Fibroblast of the aortic adventitia (primary cell): ENCODE measurements at places on chromosomes 1 and 21. TPM values are rescaled to one million over a fixed set of nuclear protein-coding genes. Genes with fewer than 3 reads are reported as not detected.

The SRRM1 gene
- 74.3 and 108 TPM in 2 replicates for total RNA-seq

GRCh38 chr1:183881387-183882131 is 76.6 kb downstream of the RGL1 start:
- DNase-seq: peak; percentile 95

DNA sequence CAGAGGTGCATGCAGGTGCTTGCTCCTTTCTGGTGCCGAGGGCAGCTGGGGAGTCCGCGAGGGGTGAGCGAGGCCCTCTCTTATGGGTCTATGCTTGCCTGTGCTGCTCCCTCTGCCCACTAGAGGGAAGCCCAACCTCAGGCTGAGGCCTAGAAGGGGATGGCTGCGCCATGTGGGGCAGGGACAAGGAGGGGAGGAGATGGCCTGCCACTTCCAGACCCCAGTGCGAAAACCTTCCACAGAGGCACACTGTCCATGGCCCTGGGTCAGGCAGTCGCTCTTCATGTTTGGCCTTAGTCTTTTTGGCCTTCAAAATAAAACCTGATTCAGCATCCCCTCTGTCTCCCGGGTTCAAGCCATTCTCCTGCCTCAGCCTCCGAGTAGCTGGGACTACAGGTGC is 14.0 kb downstream of the RHBG start:
- peak; percentile 49 for DNase-seq

DNA sequence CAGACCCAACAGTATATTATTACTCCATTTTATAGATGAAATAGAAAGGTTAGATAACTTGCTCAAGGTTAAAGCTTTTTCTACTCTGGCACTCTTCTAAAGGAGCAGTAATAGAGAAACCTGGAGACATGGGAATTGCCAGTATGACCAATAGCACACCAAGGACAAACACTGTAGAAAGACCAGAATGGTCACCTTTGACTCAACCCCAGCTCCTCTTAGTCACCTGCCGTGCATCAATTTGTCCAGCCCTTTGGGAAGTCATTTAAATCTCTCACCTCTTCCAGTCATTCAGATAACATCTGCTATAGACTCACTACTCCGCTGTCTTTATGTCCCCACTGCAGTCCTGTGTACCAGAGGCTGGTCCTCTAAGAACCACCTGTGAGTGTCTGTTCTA is 23.9 kb upstream of the SLC44A3 start:
- no peak for DNase-seq

The SYCP1 gene
- not detected in 2 replicates for total RNA-seq

The MROH9 gene
- 0.27 and 0.49 TPM in 2 replicates for total RNA-seq

DNA sequence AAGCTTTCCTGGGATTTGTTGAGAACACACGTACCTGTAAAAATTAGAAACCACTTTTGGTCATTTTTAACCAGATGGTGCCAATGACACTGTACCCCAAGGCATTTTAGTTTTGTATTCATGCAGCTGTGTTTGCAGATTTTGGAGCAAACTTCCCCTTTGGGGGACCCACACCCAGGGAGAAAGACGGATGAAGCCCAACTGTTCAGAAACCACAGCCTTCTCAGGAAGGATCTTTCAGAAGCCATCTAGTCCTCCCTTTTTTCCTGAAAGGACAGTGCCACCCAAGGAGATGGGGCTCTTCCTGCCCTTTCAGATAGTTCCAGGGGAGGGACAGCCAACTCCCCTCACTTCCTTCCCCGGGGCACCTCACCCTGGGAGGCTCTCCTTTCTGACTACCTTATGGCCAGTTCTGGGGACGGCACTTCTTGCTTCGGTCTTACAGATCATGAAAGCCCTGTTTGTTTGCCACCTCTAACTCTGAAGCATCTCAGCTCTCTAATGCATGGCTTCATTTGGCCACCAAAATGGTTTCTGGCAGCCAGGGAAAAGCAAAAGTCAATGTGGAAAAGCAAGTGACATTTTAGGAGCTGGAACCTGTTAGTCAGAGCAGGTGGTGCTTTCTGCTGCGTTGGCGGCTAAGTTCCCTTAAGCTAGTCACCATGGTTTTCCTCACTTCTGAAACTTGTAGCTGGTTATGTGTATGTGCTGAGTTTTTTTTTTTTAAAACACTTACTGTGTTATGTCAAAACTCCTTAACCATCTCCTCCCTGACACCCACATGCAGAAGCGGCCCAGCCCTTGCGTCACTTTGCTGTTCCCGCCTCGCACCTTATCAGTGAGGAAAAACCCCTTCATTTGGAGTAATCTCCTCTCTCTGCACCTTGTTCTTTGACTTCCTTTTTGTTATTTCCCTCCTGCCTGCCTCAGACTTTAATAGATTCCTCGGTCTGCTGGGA is 10.1 kb downstream of the TMCC2 start:
- DNase-seq: no peak

The FCRL5 gene
- total RNA-seq: not detected in 2 replicates

GRCh38 chr1:24896596-24897262 is 33.3 kb downstream of the RUNX3 start:
- no peak for DNase-seq

The CTTNBP2NL gene
- 24.4 and 27.0 TPM in 2 replicates for total RNA-seq

DNA sequence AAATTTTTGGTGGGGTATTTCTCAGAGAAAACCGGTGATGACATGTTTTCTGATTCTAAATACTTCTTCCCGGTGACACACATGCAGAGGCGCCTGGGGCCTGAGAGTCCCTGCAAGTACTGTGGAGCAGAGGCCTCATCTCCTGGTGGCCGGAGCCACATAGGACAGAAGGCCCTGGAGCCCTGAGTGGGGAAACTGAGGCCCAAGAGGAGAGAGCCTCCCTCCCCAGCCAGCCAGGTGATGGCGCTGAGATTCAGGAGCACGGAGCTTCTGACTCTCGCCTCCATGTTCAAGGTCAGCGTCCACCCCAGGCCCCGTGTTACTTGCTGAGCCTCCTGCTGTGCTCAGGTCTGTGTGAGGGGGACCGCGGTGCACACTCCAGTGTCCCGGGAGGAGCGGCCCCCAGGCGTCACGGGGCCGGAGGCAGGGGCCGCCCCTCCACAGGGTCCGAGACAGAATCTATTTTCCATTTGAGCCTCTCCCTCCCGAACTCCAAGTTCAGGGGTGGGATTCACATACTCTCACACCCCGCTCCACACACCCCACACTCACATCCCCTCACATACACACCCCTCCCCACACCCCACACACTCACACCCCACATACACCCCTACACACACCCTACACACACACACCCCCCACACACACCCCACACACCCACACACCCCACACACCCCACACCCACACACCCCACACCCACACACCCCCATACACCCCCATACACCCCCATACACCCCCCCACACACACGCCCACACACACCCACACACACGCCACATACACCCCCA is 43.8 kb downstream of the SLX9 start:
- DNase-seq: no peak

DNA sequence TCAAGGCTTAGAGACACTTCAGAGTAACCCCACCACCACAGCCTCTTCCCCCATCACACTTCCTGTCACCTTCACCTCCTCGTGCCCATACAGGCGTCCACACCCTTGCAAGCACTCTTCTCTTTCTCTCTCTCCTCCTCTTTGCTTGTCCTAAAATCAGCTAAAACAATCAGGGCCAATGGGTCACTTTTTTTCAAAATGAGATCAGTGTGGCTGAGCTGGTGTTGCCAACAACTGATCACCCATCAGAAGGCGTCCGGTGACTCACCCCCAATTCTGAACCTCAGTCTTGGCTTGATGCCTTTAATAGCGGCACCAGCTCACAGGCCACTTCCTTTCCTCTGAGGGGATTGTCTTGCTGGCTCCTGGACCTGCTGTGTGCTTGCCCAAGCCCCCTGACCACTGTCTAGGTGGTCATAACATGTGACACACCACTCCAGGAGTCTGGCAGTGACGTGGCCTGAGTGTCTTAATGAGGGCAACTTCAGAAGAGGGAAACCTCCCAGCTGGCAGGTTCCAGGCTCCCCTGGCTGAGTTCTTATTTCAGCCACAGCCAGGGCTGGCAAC is 1.6 kb downstream of the DRAXIN start:
- peak; percentile 83 for DNase-seq

DNA sequence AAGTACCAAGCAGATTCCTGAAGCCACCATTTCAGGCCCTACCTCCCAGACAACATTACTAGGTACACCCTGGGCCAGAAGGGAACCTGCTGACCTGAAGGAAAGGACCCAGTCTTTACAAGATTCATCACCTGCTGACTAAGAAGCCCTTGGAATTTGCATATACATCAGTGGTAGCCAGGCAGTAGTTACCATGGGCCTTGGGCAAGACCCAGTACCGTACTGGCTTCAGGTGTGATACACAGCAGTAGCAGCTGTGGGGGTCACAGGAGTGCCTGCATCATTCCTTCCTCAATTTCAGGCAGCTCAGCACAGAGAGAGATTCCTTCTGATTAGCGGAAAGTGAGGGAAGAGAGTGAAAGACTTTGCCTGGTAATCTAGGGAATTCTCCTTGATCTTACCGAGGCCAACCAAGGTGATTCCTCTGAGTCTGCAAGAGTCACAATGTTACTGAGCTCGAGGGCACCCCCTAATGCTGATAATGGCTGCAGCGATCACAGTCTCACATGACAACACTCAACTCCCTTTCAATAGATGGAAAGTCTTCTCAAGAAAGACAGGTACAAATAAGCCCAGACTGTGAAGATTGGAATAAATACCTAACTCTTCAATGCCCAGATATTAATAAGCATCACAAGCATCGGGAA is 22.0 kb upstream of the UHMK1 start:
- DNase-seq: no peak

DNA sequence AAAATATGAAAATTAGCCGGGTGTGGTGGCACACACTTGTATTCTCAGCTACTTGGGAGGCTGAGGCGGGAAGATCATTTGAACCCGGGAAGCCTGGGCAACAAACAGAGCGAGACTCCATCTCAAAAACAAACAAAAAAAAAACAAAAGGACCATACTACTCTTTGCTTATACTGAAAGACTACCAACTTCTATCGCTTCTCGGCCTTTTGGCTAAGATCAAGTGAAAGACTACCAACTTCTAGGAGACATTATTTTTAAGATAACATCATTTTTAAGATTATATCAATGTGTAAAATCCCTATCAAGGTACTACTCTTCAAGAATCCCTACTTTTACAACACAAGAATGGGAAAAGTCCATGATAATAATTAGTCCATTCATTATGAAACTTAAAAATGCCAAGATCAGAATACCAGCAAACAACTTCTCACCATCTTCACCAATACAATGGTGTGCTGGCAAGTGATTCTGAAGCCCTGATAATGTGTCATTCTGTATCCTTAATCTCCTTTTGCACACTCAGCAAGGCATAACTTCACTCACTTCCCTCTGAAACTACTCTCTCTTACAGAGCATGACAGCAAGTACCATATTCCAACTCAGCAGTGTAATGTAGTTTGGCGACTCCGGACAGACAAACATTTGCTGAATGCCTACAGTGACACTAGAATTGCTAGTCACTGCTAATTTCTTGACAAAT is 1.7 kb downstream of the PTP4A2 start:
- peak; percentile 37 for DNase-seq

The ZMYM1 gene
- 7.2 and 35.1 TPM in 2 replicates for total RNA-seq

- DNase-seq: no peak
These were observed 62.8 kb upstream of the PDE9A start for GRCh38 chr21:42590431-42591131.
